ENCODE measurements at places on chromosomes 2 and 18.

DNA sequence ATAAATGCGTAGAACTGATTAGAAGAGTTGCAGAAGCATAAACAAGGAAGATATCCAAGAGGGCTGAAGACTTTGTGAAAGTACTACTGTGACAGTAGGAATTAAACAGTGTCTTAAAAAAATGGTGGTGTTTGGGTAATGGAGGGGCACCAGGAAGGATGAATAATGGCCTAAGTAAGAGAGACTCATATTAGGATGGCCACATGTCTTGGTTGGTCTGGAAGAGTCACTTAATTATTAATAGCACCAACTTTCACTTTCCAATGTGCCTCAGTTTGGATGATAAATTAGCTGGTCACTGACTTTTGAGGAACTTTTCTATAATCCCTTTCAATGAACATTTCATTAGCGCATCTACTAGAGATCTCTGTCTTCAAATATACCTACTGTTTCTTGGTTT lies 372.2 kb downstream of the NYAP2 start:
- no peak for DNase-seq

- DNase-seq = no peak
Measured at GRCh38 chr2:223916181-223916920, 28.8 kb downstream of the WDFY1 start.

GRCh38 chr18:79542213-79542612 lies 137.4 kb upstream of the CTDP1 start:
- DNase-seq = no peak

DNA sequence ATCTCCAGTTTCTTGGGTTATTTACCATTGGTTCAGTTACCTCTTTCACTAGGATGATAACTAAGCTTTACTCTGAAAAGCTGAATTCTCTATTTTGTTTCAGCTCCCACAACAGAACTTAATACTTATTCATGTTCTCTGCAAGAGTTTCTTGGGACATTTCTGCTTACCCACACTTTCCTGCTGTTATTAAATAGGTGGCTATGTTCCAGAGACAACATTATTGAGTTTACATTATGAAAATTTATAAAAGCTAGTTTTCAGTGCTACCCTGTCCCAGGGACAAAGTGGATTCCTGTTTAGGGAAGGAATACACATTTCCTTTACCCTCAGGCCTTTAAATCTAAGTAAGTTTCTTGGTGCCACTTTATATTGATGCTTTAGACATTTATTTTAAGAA lies 7.0 kb upstream of the GPD2 start:
- DNase-seq = no peak

DNA sequence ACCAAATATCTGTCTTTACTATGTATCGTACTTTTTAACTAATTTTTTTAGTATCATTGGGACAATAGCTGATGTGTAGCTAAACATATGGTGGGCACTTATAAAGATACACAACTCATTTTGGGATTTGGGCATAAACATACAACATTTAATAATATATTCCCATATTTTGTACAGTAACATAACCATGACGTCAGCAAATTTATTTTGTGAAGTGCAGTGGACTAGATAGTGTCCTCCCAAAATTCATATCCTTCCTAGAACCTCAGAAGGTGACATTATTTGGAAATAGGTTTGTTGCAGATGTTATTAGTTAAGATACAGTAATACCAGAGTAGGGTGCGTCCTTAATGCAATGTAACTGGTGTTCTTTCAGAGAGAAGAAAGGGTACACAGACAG lies 356.7 kb downstream of the CDH7 start:
- DNase-seq = no peak

DNA sequence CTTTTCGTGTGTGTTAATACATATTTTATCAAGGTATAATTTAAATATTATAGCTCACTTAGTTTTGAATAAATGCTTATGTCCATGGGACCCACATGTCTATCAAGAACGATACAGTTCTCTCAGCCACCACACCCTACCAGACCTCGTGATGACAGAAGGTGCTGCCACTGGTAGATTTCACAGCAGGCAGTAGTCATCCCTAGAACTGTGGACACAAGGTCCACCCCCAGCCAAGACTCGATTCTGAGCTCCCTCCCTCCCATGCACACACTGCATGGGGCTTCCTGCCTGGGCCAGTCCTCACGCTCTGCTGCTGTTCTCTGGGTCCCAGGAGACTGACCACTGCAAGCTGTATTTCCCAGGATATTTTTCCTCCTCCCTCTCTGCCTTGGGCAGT lies 26.5 kb upstream of the CREB1 start:
- DNase-seq = no peak

GRCh38 chr2:106599540-106599939 lies 112.4 kb downstream of the CD8B2 start:
- DNase-seq = no peak

- no peak for DNase-seq
Measured at GRCh38 chr2:217060951-217061547, 201.2 kb upstream of the TNP1 start.

DNA sequence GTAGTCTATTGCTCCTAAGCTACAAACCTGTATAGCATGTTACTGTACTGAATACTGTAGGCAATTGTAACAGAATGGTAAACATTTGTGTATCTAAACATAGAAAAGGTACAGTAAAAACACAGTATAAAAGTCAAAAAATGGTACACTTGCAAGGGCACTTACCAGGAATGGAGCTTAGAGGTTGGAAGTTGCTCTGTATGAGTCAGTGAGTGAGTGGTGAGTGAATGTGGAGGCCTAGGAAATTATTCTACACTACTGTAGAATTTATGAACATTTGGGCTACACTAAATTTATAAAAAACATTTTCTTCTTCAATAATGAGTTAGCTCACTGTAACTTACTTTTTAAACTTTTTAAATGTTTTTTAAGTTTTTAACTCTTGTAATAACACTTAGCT lies 19.0 kb downstream of the NABP1 start:
- no peak for DNase-seq

DNA sequence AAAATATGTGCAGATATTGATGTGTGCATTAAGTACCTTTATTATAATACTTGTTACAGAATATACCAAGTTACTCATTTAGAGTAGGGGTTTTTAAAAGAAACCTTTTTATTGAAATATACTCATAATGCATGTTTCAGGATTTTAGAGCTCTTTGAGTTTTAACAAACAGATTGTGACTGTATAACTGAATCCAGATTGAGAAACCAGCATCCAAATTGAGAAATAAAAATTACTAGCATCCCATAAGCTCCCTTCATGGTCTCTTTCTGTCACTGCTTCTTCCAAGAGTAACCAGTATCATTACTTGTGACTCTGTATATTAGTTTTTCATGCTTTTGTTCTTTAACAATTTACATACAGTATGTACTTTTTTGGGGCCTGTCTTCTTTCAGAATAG lies 156.9 kb downstream of the UBR3 start:
- DNase-seq = no peak

GRCh38 chr2:79393806-79394484 lies 118.9 kb upstream of the CTNNA2 start:
- DNase-seq = no peak

GRCh38 chr2:209468846-209469245 lies 45.0 kb downstream of the MAP2 start:
- no peak for DNase-seq

GRCh38 chr2:163314712-163315111 lies 421.1 kb downstream of the FIGN start:
- no peak for DNase-seq

GRCh38 chr18:64699081-64699480 lies 550.2 kb upstream of the LINC00305 start:
- DNase-seq = no peak

GRCh38 chr2:12050396-12050795 lies 304.0 kb downstream of the LPIN1 start:
- no peak for DNase-seq

DNA sequence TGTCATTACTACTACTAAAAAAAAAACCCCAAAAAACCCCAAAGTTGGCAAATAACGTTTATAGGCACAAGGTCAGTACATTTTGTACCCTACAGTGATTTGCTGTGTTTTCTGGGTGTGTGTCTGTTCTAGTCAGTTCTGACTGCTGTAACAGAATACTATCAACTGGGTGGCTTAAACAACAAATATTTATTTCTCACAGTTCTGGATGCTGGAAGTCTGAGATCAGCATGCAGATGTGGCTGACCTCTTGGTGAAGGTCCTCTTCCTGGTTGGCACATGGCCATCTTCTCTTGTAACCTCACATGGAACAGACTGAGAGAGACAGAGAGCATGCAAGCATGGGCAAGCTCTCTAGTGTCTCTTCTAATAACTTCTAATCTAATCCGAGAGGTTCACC lies 103.1 kb downstream of the CERS6 start:
- no peak for DNase-seq

DNA sequence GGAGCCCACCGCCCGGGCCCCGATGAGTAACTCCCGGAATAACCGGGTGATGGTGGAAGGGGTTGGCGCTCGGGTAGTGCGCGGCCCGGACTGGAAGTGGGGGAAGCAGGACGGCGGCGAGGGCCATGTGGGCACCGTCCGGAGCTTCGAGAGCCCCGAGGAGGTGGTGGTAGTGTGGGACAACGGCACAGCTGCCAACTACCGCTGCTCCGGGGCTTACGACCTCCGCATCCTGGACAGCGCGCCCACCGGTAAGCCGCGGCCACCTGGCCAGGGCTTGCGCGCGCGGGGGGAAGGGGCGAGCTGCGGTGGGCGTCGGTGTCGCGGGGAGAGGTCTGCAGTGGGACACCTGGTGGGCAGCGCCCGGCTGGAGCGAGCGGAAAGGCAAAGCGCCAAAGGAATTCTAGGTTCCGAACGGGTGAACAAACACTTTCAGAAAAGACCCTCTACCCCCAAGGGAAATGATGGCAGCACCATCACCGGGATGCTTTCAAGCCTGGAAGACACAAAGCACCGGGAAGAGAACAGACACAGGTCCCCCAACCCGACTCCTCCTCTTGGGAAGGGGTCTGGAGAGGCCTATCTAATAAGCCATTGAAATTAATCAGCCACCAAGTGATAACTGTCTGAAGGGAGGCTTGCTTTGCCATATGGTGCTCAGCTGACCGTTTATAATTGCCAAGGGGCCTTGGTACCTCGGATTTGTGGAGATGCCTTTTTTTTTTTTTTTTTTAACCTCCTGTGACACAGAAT lies 1.1 kb downstream of the MIB1 start:
- DNase-seq = no peak

Measured in naive thymus-derived CD8-positive, alpha-beta T cell (primary cell).